ENCODE measurements at places on chromosomes 2 and 18.

DNA sequence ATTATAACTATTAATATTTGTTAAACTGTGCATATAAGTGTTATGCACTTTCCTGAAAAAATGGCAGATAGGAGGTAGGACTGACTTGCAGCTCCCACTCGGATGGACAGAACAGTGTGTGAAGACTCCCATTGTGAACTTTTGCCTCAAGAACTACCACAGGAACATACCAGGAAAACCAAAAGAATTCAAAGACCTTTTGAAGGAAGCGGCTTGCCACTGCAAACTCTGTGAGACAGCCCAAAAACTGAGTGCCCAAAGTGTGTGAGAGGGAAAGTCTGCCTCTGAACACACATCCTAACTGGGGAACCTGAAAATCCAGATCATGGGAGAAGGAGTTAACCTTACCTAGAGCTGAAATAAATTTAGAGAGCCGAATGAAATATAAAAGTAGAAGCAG is 171.0 kb downstream of the ZBTB7C start:
- DNase-seq, result no peak

- DNase-seq, result no peak
Observed at GRCh38 chr2:1153920-1154319, 203.3 kb downstream of the SNTG2 start.

DNA sequence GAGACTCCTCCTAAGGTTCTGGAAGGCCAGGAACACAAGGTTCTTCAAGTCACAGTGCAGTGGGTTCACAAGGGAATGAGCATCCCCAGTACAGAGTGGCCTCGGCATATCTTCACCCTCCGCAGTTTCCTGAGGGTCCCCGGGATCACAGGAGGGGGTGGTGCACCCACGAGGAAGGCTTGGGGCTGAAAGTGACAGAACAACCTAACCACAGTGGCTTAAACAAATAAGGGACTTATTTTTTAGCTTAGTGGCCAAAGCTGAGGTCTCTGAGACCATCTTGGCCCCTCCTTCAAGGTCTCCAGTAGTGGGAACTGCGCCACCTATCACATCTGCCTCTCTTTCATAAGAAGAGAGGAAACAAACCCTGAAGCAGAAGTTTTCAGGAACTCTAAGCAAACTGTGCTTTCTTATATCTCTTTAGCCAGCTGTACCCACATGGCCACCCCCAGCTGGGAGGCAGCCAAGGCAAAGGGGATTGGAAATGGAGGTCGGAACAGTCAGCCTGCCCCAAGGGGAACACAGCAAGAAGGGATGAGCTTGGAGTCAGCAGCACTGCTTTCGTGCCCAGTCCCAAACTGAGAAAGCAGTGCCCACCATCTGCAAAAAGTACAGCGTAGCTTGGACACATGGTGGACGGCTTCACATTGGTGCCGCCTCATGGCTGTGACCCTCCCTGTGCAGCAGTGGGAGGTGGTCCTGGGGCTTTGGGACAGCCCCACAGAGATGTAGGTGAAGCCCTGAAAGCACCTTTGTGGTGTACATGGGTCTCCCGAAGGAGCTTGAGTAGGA is 260.0 kb upstream of the ID2 start:
- no peak for DNase-seq

DNA sequence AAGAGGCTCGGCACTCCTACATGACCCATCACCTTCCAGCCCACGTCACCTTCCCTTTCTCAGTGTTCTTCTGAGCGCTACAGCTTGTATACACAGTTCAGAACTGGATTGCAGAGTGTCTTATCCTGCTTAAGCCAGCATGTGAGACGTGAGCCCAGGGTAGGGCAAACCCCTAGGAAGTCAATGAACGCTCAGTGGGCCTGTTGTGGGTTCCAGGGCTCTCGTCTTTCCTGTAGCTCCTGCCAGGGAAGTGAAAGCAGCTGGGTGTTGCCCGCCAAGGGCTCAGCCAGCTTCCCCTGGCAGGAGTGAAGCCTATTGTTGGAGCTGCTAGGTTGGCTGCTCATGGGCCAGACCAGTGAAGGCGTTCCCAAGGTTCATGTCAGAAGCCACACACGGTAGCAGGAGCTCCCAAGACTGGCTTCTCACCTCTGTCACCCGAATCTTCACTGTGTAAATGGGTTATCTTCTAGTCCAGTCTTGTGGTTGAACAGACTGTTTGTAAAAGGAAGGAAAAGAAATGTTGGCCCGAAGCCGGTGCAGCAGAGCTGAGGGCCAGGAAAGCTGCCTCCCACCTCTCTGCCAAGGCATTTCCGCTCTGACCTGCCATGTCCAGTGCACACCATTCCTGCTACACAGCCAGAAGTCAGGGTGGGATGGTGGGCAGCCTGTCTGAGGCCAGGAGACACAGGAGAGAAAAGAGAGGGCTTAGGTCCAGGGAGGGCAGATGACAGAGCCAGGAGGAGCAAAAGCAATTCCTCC is 69.6 kb upstream of the RMDN2 start:
- no peak for DNase-seq

- DNase-seq, result no peak
Observed at GRCh38 chr2:205139822-205140463, 542.4 kb upstream of the NRP2 start.

GRCh38 chr2:119049968-119050704 is 108.1 kb downstream of the MARCO start:
- no peak for DNase-seq

DNA sequence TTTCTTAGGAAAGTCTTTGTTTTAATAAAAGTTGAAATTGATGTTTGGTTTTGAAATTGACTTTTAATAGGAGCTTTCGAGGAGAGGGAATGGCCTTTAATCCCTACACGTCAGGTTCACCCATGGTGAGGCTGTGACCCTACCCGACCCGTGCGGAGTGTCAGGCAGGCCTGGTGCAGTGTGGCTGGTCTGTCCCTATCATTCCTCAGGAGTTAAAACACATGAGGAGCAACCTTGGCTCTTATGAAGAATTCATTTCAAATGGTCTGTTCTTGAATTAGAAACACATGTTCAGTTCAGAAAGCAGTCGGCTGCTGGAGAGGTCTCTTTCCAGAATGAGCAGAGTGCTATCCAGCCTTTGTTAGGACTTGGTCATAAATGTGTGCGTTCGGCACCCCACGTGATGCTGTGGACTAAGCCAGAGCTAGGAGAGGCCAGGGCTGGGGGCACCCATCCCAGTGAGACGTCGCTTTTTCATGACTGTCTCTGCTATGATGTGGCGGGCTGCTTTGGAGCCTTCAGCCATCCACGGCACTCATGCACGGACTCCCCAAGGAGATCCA is 54.7 kb downstream of the EMILIN2 start:
- DNase-seq, result no peak

- DNase-seq, result no peak
Observed at GRCh38 chr2:217812170-217812569, 190.6 kb downstream of the TNS1 start.

DNA sequence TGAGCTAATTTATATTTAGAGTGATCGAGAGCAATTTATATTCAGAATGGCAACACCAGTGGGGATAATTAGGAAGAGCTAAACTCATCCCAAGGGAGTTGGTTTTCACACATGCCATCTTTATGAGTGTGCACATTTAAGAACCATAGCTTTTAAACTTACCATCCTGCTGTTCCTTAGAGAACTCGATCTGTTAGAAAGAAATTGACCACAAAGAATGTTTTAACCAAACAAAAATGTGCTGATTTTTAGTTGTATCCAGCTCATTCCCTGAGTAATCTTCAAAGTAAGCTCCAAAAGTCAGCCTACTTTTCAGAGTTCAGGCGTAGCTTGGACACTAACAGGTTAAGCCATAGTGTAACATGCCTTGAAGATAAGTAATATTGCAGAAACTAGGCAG is 12.6 kb downstream of the MYL1 start:
- no peak for DNase-seq

DNA sequence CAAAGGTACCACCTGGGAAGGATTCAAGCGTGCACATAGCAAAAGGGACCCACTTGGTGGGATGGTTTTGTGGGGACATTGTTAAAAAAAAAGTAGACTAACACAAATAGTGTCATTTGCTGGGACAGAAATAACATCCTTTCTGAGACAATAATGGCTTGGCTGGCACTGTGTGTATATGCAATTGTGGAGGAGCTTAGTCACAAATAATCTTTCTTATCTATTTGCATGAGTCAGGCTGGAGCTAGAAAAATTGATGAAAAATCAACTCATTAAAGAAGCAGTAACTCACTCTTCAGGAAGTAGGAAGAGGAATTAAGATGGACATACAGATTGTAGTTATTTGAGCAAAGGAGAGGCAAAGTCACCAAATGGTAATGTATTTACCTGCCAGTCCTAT is 29.5 kb upstream of the ITGB6 start:
- no peak for DNase-seq

- DNase-seq, result no peak
Observed at GRCh38 chr18:35077937-35078336, 36.7 kb downstream of the MAPRE2 start.

DNA sequence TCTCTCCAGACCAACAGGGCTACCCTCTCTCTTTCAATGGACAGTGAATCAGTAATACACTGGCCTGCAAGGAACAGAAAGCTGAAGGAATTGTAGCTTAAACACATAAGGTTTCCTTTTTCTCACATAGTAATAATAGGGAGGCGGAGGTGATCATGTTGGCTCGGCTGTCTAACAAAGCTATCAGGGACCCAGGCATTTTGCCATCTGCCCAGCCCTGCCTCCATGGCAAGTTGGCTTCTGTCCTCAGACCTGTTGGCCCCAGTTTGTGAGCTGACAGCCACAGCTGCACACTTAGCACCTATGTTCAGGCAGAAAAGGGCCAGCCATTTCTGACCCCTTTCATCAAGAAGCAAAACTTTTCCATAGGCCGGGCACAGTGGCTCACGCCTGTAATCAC is 2.0 kb upstream of the CHRNG start:
- no peak for DNase-seq

DNA sequence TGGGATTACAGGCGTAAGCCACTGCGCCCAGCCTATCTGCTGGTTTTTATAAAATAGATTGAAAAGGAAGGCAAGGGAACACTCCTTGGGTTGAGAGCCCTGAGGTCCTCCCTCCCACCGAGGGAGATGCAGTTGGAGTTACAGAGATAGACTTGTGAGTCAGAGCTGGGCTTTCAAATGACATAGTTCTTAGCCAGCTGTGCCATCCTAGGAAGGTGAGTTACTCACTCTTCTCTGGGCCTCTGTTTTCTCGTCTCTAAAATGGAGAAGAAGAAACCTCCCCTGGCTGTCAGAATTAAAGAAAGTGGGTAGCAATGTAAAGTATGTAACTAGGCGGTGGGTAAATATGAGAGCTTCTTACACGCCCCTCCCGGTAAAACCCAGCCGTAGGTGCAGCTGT is 2.4 kb downstream of the LRRFIP1 start:
- DNase-seq, result no peak

GRCh38 chr2:29042561-29043075 is 31.7 kb downstream of the PCARE start:
- no peak for DNase-seq

DNA sequence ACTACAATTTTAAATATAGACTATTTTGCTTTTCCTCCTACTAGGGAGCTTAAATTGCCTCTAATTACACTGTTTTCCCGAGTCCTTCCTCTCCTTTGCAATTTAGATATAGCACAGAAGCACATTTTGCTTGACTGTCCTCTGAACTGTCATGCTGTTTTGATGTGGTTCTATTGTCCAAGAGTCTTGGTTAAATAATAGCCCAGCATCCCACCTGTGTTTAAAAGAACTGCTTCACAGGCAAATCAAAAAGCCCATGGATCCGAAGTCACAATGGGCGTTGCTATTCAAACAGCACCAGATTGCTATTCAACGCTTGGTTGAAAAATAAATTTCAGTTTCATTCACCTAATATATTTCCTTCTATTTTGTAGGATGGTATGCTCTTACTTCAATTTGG is 22.3 kb upstream of the ACTR3 start:
- no peak for DNase-seq

DNA sequence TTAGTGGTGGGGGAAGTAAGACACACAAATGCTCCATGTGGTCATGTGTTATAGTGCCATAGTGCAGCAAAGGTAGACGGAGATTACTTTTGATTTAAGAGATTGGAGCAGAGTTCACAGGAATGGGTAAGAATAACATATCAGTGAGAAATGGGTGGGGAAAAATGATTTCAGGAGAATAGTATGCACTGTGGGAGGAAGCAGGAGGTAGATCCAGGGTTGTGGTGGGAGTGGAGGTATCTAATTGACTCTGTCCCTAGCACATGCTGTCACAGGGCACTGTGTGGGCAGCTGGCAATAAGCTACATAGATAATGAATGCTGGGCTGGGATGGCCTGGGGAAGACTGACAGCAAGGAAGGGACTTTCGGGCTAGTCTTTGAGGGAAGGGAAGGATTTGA is 65.3 kb downstream of the STAT1 start:
- DNase-seq, result no peak

GRCh38 chr18:63157293-63158011 is 162.1 kb downstream of the BCL2 start:
- DNase-seq, result no peak

Measured in stimulated activated CD4-positive, alpha-beta T cell treated with anti-CD3 and anti-CD28 coated beads, Interleukin-15, amount 100 ng/mL, for 1 hour (primary cell).